ENCODE measurements at places on chromosomes 1 and 21.

DNA sequence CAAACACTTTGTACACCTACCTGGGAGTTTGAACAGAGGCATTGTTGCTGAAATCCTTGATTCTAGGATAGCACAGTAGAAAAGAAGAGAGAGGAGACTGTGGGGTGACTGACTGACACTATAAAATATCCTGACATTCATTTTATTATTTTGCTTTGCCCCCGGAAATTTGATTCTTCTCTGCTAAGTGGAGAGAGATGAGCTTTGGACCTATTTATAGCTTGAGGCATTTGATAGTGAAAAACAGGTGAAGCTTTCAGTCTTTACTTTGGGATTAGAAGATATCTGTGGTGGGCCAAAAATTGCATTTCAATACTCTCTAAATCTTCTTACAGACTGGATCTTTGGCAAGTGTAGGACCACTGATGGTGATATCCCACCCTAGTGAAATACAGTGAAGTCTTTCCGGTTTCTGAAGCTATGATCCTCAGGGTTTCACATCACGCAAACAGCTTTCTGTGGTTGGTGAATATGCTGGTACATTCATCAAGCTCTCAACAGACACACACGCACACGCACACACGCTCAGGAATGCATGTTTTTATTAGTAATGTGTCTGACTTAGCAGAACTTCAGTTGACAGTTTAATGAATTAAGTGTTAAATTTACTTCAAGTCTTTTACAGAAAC, at the start of gene AMPD1:
Gene AMPD1, minus strand, starts transcription at position 117 of the 629 bp plus-strand sequence. Its CDS starts 75 bp downstream, at position 42.
- peak; percentile 43 for DNase-seq

DNA sequence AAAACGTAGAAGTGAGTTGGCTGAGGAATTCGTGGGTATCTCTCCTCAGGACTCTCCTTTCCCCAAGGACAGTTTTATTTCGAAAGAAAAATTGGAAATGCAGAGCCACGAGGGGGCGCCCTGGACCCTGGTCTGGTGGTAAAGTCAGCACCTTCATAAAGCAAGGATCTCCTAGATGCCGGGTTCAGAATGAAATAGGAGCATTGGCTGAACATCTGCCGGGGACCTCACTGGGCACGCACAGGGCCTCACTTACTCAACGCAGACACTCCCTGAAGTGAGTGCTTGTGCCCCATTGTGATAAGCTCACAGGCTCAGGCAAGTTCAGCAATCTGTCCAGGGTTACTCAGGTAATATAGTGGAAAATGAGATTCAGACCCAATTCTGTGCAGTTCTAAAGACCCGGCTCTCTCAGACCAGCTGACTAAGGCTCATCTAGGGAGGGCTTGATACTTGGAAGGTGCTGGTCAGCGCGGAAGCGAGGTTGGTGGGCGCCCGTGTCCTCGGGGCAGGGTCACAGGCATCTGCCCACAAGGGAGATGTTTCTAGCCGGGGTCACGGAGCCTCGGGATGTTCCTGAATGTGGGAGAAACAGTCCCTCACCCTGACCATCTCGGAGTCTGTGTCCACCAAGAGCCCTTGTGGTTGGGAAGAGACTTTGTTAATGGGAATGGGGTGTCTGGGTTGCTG, 55.7 kb upstream of the ETV3 start:
- peak; percentile 35 for DNase-seq

DNA sequence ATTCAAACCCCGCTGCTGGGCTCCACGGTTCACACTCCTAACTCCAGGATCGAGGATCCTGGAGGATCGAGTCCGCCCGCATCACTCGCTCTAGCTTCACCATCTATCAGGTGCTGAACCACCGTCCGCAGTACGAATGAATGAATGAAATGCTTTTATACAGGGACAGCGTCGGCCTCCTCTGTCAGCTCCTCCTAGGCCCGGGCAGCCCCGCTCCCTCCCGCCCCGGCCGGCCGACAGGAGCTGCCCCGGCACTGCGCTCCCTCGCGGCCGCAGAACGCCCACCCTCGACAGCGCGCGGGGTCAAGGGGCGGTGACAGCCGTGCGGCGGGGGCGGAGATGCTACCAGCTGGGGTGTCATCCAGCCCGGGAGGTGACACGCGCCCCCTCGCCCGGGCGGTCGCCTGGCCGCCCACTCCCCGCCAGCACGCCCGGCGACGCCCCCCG, 520 bp downstream of the ZBTB17 start:
- DNase-seq, result peak; percentile 83

DNA sequence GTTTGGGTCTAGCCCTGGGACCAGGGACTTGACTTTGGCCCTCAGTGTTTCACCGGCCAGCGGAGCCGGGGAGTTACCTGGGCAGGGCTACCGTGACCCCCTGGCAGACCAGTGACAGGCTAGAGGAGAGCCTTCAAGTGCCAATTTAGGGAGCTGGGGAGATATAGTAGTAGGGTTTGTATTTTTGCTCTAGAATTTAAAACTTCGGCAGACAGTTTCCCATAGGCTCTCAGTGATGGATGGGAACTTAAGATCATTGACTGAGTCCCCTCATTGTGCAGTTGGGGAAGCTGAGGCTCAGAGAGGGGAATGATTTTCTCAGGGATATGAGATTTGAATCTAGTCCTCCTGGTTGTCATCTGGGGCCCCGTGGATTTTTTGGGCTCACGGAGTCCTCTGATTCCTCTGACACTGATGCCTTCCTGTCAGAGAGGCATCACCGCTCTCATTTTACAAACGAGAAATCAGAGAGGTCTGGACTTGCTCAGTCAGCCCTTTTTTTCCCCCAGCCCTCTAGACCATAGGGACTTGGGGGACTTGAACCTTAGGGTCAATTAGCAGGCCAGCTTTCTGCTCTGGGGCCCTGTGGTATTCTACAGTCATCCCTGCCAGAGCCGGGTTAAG, 58.3 kb upstream of the ACOT11 start:
- no peak for DNase-seq

GRCh38 chr1:1331068-1331965, at the start of gene TAS1R3:
Gene TAS1R3 (plus strand): TSS chr1:1331280. CDS start chr1:1331346, 66 bp downstream.
- peak; percentile 77 for DNase-seq

- DNase-seq, result no peak
These were observed 11.6 kb upstream of the CD46 start for GRCh38 chr1:207740207-207740606.

- DNase-seq, result no peak
These were observed 9.8 kb downstream of the RGS18 start for GRCh38 chr1:192167911-192168700.

DNA sequence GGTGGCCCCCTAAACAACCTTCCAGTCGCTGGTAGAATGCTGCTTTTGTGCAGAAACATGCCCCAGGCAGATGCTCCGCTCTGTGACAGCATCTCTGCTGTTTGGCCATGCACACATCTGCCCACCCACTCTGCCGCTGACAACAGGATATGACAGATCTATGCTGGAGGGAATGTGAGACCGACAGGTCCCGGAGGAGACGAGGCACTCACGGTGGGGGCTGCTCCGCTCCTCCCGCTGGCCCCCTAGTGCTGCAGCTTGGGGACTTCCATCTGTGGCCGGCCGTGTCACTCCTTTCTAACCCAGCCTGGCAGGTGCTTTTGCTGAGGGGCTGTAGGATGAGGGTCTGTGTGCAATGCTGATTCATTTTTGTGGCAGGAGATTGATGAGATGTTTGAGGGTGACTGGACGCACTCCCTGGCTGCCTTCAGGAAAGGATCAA, 49.1 kb upstream of the DMRTB1 start:
- DNase-seq, result no peak

GRCh38 chr1:47460456-47460855, 22.6 kb downstream of the FOXD2 start:
- no peak for DNase-seq

DNA sequence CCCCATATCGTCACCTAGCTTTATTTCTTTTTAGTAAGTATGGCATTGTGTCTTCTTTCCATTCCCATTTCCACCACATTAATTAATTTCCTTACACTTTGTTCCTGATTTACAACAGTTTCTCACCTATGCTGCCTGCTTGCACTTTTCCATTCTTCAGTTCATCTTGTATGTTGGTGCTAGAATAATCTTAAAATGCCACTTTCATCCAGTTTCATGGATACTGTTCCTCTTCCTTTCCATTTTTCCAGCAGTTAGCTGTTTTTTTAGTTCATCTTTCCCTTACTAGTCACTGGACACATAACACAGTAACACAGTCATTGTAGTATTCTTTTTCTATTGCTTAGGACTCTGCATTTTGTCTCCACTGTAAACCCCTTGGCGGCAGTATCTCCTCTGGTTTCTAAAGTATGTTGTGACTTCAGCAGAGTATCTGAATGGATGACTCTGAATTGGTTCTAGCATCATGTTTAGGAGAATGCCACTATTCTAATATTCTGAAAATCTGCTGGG, 2.1 kb downstream of the CDC7 start:
- DNase-seq, result peak; percentile 32

GRCh38 chr1:154198756-154199562, 7.1 kb upstream of the TPM3 start:
- DNase-seq, result peak; percentile 45

- DNase-seq, result no peak
These were observed 120.3 kb downstream of the PTPRU start for GRCh38 chr1:29356663-29357062.

DNA sequence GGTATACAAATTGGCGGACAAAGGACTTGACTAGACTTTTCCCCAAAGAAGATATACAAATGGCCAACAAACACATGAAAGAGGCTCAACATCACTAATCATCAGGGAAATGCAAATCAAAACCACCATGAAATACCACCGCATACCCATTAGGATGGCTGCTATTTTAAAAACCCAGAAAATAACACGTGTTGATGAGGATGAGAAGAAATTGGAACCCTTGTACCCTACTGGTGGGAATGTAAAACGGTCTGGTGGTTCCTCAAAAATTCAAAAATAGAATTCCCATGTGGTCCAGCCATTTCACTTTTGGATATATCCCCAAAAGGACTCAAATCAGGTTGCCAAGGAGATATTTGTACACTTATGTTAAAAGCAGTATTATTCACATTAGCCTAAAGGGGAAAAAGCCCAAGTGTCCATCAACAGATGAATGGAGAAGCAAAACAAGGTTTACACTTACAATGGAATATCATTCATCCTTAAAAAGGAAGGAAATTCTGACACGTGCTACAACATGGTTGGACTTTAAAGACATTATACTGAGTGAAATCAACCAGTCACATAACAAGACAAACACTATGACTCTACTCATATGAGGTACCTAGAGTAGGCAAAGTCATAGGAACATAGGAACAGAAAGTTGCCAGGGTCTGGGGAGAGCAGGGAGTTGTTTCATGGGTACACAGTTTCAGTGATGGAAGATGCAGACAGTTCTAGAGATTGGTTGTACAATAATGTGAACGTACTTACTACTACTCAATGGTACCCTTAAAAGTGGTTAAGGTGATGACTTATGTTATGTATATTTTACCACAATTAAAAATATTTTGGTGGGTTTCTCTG, 17.0 kb downstream of the CD34 start:
- DNase-seq, result no peak

GRCh38 chr1:186183970-186184628, 191.0 kb downstream of the TPR start:
- no peak for DNase-seq

DNA sequence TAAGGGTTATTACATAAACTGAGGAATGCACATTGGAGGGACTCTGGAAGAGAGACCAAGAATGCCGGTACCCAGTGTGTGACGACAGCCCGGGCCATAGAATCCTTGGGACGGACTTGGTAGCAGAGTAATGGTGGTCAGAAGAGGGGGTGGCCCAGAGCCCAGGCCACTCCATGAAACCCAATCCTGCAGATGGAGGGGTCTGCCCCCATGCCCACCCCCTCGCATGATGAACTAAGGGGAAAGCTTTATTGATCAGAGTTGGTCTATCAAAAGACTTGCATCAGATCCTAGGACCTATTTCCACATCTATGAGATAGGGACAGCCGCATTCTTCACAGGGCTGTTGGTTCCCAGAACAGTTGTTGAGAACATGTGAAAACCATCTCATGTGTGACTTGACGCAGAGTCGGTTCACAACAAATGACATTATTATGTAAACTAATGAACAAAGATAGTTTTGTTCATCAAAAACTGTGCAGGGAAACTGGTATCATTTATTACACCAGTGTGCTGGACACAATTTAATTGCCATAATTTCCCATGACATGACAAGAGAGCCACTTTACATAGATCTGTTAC, 21.5 kb upstream of the SDC3 start:
- no peak for DNase-seq

- no peak for DNase-seq
These were observed 13.9 kb downstream of the CELSR2 start for GRCh38 chr1:109263234-109263596.

DNA sequence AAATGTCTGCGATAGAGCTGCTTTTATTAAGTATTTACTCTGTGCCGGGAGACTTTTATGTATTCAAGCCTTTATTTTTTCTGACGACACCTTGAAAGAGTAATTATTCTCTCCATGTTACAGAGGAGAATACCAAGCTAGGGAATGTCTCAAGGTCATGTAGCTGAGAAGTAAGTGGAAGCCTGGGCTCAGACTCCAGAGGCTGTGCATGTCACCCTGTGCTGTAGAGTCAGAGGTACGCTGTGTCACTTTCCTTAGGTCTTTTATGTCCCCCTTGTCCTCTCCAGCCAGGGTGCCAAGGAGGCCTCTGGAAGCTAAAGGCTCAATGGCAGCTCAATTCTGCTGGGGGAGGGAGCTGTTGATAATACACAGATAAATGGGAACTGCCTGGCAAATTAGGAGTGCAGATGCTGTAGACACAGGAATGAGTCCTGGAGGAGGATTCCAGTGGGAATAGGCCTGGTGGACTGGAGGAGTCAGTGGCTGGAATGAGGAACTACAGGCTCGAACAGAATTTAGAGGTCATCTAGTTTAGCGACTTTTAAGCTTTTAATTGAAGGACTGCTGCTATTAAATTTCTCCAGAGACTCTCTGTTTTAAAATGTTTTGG, 9.3 kb upstream of the IL19 start:
- DNase-seq, result no peak

- DNase-seq, result no peak
These were observed 73.8 kb downstream of the POU2F1 start for GRCh38 chr1:167294528-167294927.

DNA sequence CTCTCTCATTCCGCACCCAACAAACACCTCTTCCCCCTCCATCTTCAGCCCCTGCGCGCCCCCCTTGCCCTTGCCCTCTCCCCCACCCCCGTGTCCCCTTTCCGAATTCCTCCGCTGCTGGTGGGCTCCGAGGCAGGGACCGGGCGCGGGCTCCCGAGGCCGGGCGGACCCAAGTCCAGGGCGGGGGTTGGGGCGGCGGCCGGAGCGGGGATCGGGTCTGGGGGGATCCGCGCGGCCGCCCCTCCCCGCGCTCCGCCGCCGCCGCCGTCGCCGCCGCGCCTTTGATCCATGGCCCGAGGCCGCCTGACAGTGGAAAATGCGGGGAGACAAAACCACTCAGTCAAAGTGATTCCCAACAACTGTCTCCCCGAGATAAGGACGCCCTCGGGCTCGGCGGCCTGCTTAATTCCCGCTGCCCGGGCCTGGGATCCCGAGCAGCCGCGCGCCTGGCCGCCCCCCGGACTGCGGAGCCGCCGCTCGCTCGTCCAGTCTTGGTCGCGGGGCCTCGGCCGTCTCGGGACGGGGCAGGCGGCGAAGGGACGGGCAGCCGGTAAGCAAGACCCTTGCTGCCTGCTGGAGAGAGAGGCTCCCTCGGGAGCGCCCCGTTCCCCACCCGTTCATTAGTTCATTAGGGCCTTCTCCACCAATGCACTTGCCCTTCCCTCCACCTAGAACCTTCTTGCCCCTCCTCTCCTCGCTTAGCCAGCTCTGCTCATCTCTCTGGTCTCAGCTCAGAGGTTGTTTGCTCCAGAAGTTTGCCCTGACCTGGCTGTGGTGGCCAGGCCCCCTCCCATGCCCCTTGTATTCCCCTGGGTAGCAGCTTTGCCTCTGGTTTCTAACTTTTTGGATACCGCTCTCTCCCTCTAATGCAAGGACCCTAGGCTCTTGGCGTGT, 86.4 kb downstream of the PAX7 start:
- DNase-seq, result no peak

GRCh38 chr1:35600593-35600992, 27.5 kb downstream of the TFAP2E start:
- DNase-seq, result no peak

Data from foreskin fibroblast (primary cell).